ENCODE measurements at places on chromosomes 2 and 18. TPM values are rescaled to one million over a fixed set of nuclear protein-coding genes. Genes with fewer than 3 reads are reported as not detected.

- no peaks in the 10 kb centered on the region for H3K36me3 ChIP-seq
- H3K4me1 ChIP-seq, result no peaks in the 10 kb centered on the region
- no peak for DNase-seq
- H3K27ac ChIP-seq, result no peak overlapping the region
Observed at GRCh38 chr2:109623297-109623696, 9.1 kb downstream of the SOWAHC start.

DNA sequence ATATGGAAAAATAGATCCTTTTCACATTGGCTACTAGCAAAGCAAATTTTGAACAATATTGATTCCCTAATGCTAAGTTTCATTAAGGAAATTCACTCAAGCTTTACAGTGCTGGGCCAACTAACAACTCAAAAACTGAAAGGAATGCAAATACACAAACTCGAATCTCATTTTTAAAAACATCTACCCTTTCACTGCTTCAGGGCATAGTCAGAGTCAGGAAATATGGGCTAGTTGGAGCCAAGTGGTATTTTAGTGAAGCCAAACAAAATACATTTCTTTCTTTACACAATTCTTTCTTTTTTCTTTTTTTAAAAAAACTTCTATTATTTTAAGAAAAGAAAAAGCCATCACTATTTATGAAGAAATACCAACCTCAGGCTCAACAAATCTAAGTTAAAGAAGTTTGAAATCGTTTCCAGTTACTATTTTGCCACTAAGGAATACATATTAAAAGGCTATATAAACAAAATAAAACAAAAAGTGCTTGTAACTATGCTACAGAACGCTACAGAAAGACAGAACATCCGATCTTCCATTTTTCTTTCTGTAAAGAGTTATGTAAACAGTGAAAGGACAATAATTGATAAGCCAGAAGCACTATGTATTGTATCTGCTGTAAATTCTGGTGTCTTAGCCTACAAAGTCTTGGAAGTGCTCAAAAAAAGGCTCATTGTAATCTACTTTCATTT lies 113.6 kb upstream of the STK17B start:
- peaks cover 5% of the 10 kb centered on the region for H3K36me3 ChIP-seq
- peaks cover 45% of the 10 kb centered on the region for H3K4me1 ChIP-seq
- no peak overlapping the region for H3K4me3 ChIP-seq
- DNase-seq, result no peak
- H3K27ac ChIP-seq, result no peak overlapping the region

GRCh38 chr18:2879889-2880288 lies 33.1 kb downstream of the EMILIN2 start:
- peak overlapping the region; percentile 55 for H3K27ac ChIP-seq
- peaks cover 2% of the 10 kb centered on the region for H3K27me3 ChIP-seq
- H3K4me1 ChIP-seq, result peaks cover 32% of the 10 kb centered on the region
- DNase-seq, result no peak
- peaks cover 2% of the 10 kb centered on the region for H3K36me3 ChIP-seq

GRCh38 chr18:47754311-47755101 lies 176.0 kb downstream of the SMAD2 start:
- peaks cover 2% of the 10 kb centered on the region for H3K27me3 ChIP-seq
- H3K4me3 ChIP-seq, result no peak overlapping the region
- peaks cover 3% of the 10 kb centered on the region for H3K4me1 ChIP-seq

- H3K27me3 ChIP-seq, result no peaks in the 10 kb centered on the region
- no peaks in the 10 kb centered on the region for H3K36me3 ChIP-seq
- no peaks in the 10 kb centered on the region for H3K4me1 ChIP-seq
Observed at GRCh38 chr2:56871644-56872043, 687.9 kb downstream of the CCDC85A start.

GRCh38 chr2:171319164-171319810 lies 114.5 kb downstream of the METTL8 start:
- H3K4me1 ChIP-seq, result peaks cover 51% of the 10 kb centered on the region
- H3K36me3 ChIP-seq, result peaks cover 15% of the 10 kb centered on the region
- DNase-seq, result peak; percentile 53
- no peaks in the 10 kb centered on the region for H3K27me3 ChIP-seq
- H3K27ac ChIP-seq, result peak overlapping the region; percentile 76

DNA sequence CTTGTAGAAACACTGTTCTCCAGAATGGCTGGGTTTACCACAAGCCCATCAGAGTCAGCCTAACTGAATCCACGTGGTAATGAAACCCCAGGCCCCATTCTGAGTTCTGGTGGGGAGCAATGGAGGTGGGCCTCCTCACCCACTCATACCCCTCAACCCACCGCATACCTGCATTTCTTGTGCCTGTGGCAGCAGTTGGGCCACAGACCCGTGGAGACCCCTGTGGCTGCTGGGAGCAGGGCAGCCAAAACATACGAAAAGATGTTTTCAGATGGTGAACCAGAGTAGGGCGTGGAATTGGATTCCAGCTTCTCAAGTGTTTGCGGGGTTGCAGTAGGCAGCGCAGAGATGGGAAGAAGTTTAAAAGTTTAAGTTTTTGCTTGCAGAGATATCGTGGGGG lies 51.0 kb downstream of the ITGA6 start:
- H3K4me3 ChIP-seq, result no peak overlapping the region
- peaks cover 41% of the 10 kb centered on the region for H3K36me3 ChIP-seq
- H3K27me3 ChIP-seq, result no peaks in the 10 kb centered on the region

GRCh38 chr18:24930478-24930877 lies 421.5 kb downstream of the ZNF521 start:
- peaks cover 3% of the 10 kb centered on the region for H3K27me3 ChIP-seq
- no peak for DNase-seq
- H3K36me3 ChIP-seq, result no peaks in the 10 kb centered on the region
- no peak overlapping the region for H3K27ac ChIP-seq

DNA sequence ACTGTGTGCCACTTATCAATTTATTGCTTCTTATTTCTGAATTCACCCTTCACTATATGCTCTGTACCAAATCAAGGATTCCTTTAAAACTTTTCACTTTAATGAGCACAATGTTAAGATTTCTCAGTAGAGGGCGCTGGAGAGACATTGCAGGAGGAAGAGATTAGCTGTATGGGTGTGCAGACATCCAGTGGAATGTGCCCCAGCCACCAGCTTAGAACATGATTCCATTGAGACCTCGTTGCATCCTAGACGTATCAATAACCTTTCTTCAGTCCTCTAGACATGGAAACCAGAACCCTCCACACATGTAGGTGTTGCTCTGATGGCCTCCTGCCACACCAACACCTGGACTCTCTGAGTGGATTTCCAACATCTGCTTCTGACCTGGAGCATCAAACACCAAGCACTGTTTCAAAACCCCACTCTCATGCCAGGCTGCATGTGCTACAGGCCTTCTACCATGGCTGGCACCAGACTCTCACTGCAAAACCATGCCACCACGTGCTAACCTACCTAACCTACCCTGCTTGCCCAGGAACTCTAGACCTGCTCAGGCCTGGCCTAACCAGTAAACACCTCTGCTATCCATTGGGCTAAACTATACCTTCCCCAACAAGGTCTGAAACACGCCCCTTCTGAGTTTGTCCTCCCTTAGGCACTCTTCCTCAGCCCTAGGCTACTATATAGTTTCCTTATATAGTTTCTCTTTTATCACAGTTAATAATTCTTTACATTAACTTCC lies 633.2 kb upstream of the PKDCC start:
- no peaks in the 10 kb centered on the region for H3K27me3 ChIP-seq
- no peak overlapping the region for H3K27ac ChIP-seq
- no peaks in the 10 kb centered on the region for H3K36me3 ChIP-seq
- no peak overlapping the region for H3K4me3 ChIP-seq
- no peaks in the 10 kb centered on the region for H3K4me1 ChIP-seq

DNA sequence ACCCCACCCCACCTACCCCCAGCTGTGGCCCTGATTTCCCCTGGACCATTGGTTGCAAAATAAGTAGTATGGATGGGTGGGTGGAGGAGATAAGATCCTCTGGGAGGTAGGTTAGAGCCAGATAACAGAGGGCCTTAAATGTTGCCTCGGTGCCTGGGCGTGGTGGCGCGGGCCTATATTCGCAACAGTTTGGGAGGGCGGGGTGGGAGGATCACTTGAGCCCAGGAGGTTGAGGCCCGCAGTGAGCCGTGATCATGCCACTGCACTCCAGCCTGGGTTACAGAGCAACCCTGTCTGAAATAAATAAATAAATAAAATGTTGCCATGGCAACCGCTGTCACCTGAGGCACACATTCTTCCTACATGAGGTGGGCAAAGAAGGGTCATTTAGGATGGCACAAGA lies 103.3 kb upstream of the GATA6 start:
- no peak for DNase-seq
- no peak overlapping the region for H3K4me3 ChIP-seq
- no peaks in the 10 kb centered on the region for H3K36me3 ChIP-seq
- no peaks in the 10 kb centered on the region for H3K27me3 ChIP-seq

DNA sequence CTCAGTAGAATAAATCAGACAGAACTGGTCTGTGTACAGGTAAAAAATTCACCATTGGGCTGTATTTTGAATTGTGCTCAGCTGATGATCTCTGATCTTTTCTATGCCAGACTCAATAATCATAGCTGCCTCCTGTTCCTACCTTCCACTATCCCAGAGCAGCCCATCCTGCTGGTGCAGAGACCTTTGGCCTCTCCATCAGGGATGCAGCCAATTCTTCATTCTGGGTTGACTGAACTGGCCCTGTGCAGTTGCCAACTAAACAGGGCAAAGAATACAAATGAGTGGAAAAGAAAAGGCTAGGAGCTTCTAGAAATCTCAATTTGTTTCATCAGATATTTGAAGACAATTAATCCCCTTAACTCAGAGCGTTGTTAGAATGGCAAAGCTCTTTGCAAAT lies 1781.3 kb upstream of the CELF4 start:
- H3K27ac ChIP-seq, result no peak overlapping the region
- no peaks in the 10 kb centered on the region for H3K36me3 ChIP-seq
- H3K4me1 ChIP-seq, result no peaks in the 10 kb centered on the region
- H3K4me3 ChIP-seq, result no peak overlapping the region
- H3K27me3 ChIP-seq, result no peaks in the 10 kb centered on the region

DNA sequence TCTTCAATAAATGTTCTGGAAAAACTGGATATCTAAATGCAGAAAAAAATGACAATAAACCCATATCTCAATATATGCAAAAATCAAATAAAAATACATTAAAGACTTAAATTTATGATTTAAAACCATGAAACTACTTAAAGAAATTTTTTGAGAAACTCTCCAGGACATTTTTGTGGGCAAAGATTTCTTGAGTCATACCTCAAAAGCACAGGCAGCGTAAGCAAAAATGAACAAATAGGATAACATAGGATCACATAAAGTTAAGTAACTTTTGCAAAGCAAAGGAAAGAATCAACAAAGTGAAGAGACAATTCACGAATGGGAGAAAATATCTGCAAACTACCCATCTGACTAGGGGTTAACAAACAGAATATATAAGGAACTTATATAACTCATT lies 1545.5 kb downstream of the SUCLG1 start:
- no peak overlapping the region for H3K4me3 ChIP-seq
- no peaks in the 10 kb centered on the region for H3K36me3 ChIP-seq
- H3K27me3 ChIP-seq, result no peaks in the 10 kb centered on the region
- H3K27ac ChIP-seq, result no peak overlapping the region

The ZCCHC2 gene
- 55.1 TPM for total RNA-seq

The GALNT5 gene
- total RNA-seq, result not detected

The MALL gene
- total RNA-seq, result 0.19 TPM

The FAHD2B gene
- total RNA-seq, result 22.1 TPM

The TTLL4 gene
- 31.6 TPM for total RNA-seq

The SERPINB10 gene
- not detected for total RNA-seq

The RETSAT gene
- total RNA-seq, result 24.9 TPM
